Tongue (tissue), 3 donors: ENCODE measurements at places on chromosomes 6 and 20. TPM values are rescaled to one million over a fixed set of nuclear protein-coding genes. Genes with fewer than 3 reads are reported as not detected.

DNA sequence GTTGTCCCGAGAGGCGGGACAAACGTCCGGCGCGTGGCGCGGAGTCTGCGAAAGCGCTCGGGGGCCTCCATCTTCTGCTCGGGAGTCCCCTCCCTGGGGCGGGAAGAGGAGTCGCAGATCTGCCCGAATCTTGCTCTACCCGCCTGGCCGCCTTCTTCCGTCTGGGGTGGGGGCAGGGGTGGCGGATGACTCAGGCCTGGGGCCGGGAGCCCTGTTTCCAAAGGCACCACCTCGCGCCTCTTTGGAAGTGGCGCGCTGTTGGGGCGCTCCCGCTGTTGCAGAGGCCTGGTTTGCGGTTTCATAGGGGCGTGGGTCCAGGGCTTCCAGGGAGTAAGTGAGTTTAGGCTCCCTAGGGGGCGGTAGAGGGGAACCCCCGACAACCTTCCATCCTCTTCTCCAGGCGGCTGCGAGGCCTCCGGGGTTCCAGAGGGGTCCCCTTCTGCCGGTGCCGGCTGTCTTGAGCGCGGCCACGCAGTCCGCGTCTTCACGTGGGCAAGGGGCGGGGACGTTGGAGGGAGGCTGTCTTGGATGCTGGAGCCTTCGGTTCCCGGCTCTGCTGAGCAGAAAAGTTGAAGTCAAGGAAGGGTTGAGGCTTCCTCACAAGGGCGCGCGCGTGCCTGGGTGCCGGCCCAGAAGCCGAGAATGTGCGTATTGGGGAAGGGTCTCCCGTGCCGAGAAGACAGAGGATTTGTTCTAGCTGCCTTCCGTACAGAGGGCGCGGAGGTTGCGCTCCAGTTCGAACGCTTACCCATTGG lies 2.6 kb upstream of the TFAP2C start:
- peak; percentile 78 for DNase-seq

GRCh38 chr6:83852528-83853177 lies 507 bp upstream of the RIPPLY2 start:
- DNase-seq = no peak

DNA sequence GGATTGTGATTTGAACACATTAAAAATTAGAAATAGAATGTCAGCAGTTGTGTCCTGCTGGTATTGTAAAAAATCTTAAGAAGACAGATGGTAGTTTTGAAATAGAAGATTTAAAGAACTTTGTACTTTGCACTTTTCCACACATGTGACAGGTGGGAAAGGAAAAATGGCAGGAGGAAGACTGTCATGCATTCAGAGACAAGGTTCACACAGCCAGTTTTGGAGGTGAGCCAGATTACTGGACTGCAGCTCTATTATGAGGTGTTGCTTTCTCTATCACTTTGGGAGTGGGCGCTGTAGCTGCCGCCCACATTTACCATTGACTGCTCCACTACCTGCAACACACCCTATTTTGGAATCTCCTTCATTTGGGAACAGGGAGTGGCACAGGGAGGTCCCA lies 12.1 kb upstream of the NDUFAF4 start:
- DNase-seq = no peak

- DNase-seq = no peak
Observed at GRCh38 chr6:13026557-13026956, 301.8 kb downstream of the TBC1D7 start.

GRCh38 chr6:43706788-43707187 lies 19.2 kb upstream of the MRPS18A start:
- no peak for DNase-seq

DNA sequence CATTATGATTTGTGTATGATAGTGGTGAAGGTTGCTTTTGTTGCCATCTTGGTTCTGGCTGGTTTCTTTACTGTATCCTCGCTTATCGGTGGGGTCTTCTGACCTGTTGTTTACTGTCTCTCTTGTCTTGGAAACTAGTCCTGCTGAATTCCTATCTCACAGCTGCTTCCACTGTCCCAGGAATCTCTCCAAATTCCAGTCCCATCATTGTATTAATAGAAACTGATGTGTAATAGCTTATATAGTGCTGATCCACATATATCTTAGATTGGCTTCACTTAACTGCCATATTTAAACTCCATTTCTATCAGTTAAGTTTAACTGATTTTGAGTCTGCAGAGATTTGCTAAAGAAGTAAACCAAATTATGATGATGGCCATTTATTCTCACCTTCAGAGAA lies 5.9 kb downstream of the GTF2H5 start:
- DNase-seq = no peak

DNA sequence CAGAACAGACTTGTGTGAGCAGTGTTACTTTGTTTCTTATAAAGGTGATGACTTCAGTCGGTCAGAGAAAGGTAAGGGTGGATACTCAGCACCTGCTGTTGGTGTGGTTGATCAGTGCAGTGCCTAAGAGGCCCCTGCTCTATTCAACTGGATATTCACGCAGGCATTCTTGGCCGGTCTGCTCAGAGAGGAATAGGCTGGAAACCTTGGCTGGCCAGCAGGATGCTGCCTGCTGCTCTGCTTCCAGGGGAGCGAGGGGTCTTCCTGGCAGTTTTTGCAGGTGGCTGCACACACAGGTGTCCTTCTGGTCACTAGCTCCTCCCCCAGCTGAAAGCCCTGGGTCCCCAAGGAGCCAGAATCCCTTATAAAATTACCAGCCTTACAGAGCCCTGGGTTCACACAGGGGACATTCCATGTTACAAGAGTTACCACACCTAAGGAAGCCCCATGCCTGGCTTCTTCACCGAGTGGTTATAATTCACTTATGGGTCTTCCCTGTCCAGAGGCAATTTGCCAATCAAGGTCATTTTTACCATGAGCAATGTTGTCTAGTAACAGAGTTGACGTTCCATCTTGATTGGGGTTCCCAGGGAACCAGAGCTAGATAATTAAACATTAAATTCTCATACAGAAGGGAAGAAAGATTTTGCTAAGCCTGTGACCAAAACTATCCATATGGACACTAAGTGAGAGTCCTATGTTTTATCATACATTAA lies 16.4 kb downstream of the SYNJ2 start:
- DNase-seq = no peak

GRCh38 chr6:122609881-122610689 lies at the start of gene PKIB:
TSS of gene PKIB (plus strand) at chr6:122610405. CDS start at chr6:122717795, 107,390 bp downstream.
- peak; percentile 83 for DNase-seq

DNA sequence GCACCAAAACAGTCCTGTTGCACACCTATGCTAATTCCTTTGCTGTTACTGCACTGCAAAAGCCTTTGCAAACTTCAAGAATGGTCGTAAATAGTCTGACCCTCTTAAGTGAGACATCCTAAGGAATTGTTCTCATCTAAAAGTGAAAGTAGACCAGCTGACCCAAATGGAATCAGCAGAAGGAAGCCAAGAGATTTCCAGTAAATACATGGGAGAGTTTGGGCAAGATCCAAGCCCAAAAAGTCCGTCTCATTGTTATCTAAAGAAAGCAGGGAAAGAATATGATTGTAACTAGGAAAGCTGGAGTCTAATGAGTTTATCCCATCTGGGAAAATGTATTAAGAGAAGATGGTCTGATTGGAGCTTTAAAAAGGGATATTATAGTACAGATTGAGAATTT lies 43.0 kb upstream of the HIVEP1 start:
- DNase-seq = peak; percentile 15

DNA sequence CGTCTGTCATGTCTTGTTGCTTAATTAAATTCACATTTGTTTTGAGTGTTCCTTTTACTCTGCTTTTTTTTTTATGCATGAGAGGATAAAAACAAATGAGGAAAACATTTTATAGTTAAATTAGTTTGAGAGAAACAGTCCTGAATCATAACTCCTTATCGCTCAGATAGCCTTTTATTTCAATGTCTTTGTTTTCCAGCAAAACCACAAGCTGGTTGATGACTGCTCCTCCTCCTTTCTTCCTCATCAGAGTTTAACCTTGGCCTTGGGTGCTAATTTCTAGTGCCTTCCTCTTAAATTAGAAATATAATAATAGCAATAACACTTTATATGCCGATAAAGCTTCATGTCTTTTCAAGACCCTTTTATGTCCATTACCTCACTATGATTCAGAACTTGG lies 3.1 kb downstream of the NOX3 start:
- DNase-seq = no peak

GRCh38 chr6:86192123-86192522 lies 549.4 kb upstream of the SYNCRIP start:
- no peak for DNase-seq

GRCh38 chr6:144953552-144954240 lies 668.6 kb downstream of the UTRN start:
- DNase-seq = no peak

DNA sequence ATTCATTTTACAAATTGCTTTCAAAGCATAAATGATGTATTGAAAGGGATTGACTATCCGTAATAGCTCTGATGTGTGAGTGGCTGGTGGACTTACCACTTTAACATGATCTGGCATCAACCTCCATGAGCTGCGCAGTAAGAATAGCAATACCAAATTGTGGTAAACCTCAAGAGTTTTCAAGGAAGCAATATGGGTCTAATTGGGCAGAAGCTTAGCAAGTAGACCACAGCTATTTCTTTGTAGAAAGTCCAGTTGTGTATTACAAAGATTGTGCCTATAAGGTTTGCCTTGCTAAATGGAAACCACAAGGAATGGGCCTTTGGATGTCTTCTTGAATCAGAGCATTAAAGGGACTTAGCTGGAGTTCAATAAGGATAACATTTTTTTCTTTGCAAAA lies 736.6 kb downstream of the KIF16B start:
- no peak for DNase-seq

GRCh38 chr6:44737341-44737740 lies 349.8 kb downstream of the CDC5L start:
- DNase-seq = no peak

DNA sequence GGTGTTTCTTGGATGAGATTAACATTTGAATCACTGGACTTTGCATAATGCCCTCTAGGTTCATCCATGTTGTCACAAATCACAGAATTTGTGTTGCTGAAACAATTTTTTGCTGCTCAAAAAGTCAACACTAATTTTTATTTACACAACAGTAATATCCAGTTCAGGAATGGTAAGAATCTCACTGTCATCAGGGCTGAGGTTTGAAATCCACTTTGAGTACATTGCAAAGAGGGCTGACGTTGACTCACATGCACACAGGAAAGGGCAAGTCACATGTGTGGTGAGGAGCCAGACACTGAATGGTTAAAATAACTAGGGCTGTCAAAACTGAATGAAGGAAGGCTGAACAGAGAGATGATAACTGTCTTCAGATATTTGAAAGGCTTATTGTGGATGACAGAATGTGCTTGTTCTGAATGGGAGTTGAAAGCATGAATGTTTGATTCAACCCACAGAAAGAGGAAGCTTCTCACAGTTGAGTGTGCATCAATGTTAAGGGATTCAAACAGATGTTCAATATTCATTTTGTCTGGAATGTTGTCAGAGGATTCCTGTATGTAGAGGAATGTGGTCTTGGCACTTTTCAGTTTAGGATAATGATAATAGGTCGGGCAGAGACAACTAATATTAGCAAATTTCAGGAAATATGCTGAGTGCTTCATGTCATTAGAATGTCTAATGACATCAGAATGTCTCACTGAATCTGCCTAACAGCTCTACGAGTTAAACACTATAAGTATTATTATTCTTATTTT lies 3.6 kb upstream of the ADGRG6 start:
- DNase-seq = no peak

- peak; percentile 74 for DNase-seq
Observed at GRCh38 chr6:7785243-7786035, 59.5 kb downstream of the BMP6 start.

GRCh38 chr20:56414842-56415765 lies 3.0 kb downstream of the CASS4 start:
- no peak for DNase-seq

Gene LPA
- total RNA-seq = 0.10 TPM

Gene FRS3
- total RNA-seq = 2.4 TPM

Gene SLC13A3
- total RNA-seq = 1.7 TPM

Gene TFAP2D
- total RNA-seq = not detected

Gene DDO
- total RNA-seq = 6.6 TPM

Gene EEF1A2
- 858 TPM for total RNA-seq

Gene TOX2
- 0.51 TPM for total RNA-seq

Gene TAF8
- 18.8 TPM for total RNA-seq

Gene CCN5
- total RNA-seq = 0.62 TPM

Gene LY6G5C
- not detected for total RNA-seq

Gene BCL2L1
- total RNA-seq = 37.2 TPM
